ENCODE measurements at places on chromosomes 1 and 21.

- DNase-seq, result no peak
These were observed 254.0 kb downstream of the PTPRU start for GRCh38 chr1:29490204-29490934.

- DNase-seq, result no peak
These were observed 597.1 kb downstream of the KIF26B start for GRCh38 chr1:245751726-245752470.

DNA sequence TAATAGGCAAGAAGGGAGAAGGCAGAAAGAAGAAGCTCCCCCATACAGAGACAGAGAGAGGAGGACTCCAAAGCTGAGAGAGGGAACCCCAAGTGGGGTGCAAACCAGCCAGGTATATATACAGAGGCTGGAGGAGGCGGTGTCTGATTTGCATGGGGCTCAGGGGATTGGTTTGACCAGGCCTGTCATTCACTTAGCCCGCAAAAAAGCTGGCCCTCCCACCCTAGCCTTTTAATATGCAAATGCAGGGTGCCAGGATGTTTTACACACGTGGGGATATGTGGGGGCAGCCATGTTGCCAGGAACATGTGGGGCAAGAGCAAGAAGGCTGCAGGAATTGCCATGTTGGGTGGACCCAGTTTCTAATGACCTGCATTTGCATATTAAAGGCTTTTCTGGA lies 37.0 kb upstream of the TENT5B start:
- no peak for DNase-seq

DNA sequence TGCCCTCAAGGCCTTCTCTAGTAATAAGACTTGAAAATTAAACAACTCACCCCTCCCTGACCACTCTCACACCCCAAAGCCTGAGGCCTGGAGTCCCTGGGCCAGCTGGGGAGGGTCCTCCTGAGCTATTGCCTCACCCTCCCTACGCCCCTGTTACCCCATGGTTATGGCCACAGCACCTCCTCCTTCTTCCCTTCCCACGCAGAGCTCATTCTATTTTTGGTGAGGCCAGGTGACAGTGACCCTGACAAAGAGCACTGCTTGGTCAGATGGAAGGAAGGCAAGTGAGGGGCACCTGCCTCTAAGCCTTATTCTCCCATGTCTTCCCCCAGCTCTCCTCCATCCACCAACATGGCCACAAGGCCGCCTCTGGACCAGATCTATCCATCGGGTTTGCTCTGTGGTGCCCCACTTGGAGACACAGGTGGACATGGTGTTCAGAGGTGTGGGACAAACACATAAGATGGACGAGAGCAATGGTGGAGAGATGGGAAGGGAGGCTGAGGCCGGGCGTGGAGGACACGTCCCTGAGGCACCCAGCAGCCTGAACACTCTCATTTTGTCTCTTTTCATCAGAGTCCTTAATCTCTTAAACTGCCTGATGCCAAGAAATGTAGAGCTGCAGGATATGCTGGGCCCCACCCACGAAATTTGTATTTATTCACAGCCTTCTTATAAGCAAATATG lies 42.6 kb downstream of the FCRL5 start:
- DNase-seq, result no peak

GRCh38 chr1:25501235-25502058 lies 42.0 kb upstream of the LDLRAP1 start:
- peak; percentile 9 for DNase-seq

- peak; percentile 67 for DNase-seq
These were observed 650 bp downstream of the PCNX2 start for GRCh38 chr1:233294913-233295236.

DNA sequence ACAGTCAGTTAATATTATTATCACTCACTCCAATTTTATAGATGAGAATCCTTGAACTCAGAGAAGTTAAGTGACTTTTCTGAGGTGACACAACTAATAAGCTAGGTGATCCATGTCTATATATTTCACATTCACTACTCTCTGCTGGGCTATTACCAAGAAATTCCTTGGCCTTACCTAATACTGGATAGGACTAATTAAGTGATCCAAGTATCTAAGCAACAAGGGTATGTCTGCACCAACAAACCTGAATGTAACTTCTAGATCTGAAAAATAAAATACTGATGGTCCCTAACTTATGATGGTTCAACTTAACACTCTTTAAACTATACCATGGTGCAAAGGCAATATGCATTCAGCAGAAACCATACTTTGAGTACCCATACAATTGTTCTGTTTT lies 14.8 kb upstream of the CASQ2 start:
- DNase-seq, result no peak

- DNase-seq, result no peak
These were observed 2.1 kb downstream of the C8B start for GRCh38 chr1:56963667-56964066.

- DNase-seq, result peak; percentile 38
These were observed 65.2 kb upstream of the IFNLR1 start for GRCh38 chr1:24252185-24252780.

DNA sequence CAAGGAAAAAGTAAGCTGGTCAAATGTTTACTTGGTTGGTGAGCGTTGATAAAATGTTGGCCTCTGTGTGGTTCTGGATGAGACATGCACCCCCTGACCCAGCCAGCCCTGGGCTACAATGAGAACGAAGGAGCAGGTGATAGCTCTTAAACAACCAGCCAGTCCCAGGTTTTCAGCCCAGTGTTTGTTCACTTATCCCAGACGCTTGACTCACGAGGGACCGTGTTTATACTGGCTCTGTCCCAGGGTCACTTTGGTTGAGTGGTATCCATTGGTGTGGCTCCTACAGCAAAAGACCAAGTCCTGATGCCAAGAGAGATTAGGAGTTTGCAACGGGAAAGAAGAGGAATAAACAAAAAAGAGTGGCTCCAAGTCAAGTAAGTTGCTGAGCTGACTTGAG lies 86.9 kb downstream of the KCNJ15 start:
- DNase-seq, result peak; percentile 43

GRCh38 chr1:234477386-234478151 lies 1.4 kb downstream of the TARBP1 start:
- DNase-seq, result no peak

- no peak for DNase-seq
These were observed 31.1 kb downstream of the AKT3 start for GRCh38 chr1:243818978-243819377.

- peak; percentile 20 for DNase-seq
These were observed 62.8 kb upstream of the LAX1 start for GRCh38 chr1:203702130-203702577.

DNA sequence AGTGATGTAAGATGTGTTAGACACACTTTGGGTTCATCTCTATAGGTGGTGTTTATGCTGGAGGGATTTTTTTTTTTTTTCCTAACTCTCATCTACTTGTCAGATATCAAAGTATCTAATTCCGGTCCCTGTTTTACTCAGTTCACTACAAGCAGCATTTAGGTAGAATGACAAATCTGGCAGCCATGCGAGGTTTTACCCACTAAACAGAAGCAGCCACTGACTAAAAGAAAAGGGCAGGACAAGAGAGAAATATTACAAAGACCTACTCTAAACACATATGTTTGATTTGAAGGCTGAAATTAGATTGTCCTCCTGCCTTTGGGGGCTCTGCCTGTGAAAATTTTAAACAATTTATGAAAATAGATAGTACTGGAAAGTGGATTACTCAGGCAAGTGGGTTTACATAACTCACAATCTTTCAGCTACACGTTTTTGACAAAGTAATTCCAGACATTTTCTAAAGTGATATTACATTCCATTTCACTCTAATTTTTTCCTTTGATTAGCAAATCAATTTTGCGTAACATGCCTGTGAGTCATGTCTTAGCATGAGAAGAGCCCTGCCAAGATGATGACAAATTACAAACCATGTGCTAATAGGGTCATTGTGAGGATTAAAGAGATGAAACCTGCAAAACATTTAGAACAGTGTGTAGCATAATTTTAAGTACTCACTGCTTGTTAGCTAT lies 172.6 kb downstream of the PLA2G4A start:
- peak; percentile 24 for DNase-seq

DNA sequence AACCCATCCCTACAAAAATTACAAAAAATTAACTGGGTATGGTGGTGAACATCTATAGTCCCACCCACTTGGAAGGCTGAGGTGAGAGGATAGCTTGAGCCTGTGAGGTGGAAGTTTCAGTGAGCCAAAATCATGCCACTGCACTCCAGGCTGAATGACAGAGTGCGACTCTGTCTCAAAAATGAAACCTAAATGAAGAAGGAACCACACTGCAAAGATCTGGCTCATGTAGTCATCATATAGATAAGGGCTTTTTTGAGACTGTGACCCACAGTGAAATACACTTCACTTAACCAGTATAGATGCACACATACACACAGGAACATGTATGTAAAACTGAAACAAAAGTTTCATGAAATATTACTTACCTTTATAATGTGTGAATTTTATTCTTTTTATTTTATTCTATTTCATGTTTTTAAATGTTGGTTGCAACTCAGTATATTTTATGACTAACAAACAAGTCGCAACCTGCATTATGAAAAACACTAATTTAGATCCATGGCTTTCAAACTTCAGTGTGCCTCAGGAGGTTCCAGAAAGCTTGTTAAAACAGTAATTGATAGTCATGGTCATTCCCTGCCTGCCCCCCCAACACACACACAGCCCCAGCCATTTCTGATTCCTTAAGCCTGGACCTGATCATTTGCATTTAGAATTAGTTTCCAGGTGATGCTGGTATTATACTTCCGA lies 189.5 kb downstream of the PATJ start:
- DNase-seq, result no peak

DNA sequence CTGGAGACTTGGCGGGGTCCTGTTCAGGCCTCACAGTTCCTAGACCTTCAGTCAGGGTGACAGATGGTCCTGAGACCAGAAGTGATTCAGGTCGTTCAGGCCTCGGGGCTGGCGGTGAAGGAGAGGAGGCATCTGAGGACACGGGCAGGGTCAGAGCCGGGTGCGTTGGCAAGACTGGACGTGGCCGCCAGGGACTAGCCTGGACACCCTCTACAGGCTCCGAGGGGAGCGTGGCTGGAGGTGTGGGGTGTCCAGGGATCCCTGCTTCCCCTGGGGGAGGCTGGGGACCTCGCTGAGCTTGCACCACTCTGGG lies 64.0 kb upstream of the TARDBP start:
- no peak for DNase-seq

- DNase-seq, result no peak
These were observed 102.9 kb downstream of the DTL start for GRCh38 chr1:212138457-212138856.

DNA sequence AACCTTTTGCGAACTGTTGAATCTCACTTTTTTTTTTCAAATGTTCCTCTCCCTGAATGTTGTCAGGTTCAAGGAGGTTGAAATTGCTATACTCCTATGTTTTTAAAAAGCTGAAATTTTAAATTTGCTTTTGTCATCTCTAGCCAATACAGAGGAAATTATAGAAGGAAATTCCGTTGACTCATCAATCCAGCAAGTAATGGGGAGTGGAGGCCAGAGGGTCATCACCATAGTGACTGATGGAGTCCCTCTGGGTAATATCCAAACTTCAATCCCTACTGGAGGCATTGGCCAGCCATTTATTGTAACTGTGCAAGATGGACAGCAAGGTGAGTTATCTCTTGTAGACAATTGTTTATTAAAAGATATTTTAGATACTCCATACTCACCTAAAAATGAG lies 36.3 kb downstream of the GABPB2 start:
- DNase-seq, result no peak

- no peak for DNase-seq
These were observed 7.6 kb upstream of the RXRG start for GRCh38 chr1:165452336-165453130.

- DNase-seq, result peak; percentile 38
These were observed 1.0 kb downstream of the TMEM59 start for GRCh38 chr1:54051933-54052430.

GRCh38 chr1:102833151-102833550 lies 275.2 kb downstream of the COL11A1 start:
- no peak for DNase-seq

DNA sequence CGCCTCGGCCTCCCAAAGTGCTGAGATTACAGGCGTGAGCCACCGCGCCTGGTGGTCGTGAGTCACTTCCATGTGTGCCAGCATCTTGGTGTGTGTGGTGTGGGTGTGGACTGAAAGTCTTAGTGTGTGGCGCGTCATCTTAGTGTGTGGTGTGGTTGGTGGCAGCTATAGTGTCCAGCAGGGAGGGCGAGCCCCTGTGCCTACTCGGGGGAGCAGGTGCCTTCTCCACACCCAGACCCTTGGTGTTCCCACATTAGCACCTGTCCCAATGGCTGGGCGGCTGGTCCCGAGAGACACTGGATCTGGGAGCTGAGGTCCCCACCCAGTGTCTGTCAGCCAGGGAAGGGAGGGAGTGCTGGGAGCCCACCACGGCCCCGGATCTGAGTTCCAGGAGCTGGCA lies 2.8 kb downstream of the SCNN1D start:
- no peak for DNase-seq

- no peak for DNase-seq
These were observed 143.6 kb upstream of the WNT4 start for GRCh38 chr1:22286491-22286890.

GRCh38 chr21:36547464-36547863 lies 67.5 kb upstream of the CLDN14 start:
- no peak for DNase-seq

DNA sequence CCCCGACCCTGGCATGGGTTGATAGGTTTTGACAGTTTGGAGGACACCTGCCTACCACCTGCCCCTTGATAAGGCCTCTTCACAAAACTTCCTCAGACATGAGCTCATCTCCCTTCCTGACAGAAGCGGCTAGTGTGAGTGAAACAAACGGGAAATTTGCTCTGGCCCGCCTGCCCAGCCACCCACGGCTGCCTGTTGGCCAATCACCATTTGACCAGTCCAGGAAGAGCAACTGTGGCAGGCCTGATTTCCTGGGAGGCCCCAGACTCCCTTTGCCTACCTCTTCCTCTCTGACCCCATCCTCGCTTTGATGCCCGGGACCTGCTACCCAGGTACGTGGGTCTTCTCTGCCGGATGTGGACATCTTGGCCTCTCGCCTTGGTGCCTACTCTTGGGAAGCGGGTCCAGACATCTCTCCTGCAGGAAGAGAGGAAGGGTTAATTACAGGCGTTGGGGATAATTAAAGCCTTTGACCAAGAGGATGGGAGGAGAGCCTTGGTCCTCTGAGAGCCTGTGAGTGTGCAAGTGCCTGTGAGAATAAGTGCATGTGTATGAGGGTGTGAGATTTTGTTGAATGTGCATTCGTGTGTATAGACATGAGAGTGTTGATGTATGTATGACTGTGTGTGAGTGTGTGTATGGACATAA lies 1.1 kb upstream of the EPHA2 start:
- DNase-seq, result peak; percentile 70
